ENCODE measurements at places on chromosomes 13 and 19.

DNA sequence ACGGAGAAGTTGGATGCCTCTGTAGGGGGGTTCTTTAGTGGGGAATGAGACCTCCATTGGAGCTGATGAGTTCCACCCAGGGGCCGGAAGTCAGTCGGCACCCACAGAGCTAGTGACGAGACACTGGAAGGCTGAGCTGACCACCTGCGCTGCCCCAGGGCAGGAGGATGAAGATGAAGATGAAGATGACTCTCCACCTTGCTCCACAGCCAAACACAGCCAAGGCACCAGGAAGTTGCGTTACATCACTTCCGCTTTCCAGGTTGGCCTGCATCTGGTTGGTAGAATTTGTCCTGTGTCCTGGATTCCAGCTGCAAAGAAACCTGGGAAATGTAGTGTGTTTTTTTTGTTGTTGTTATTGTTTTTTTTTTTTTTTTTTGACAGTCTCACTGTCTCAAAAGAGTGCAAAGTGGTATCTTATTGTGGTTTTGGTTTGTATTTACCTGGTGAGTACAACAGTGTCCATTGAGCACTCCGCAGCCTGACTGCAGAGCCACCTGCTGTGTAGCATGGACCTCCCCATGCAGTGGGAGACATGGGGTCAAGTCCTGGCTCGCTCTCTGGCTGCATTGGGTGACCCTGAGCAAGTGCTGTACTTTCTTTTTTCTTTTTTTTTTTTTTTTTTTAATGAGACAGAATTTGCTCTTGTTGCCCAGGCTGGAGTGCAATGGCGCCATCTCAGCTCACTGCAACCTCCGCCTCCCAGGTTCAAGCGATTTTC lies 1.9 kb downstream of the TBC1D17 start:
- no peak for DNase-seq

DNA sequence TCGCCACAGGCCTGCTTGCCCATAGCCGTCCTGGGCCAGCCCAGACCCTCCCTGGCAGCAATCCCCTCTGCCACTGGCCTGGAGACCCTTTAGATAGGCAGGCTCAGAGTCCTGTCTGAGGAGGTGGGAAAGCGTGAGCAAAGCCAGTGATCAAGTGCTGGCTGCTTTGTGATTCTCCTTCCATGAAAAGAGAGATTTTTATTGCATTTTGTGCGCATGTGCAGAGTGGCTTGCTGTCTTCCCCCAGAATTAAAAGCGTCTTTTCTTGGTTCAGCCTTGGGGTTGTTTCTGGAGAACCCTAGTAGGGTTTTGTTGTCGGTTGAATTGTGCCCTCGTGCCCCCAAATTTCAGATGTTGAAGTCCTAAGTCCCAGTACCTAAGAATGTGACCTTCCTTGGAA lies 44.9 kb upstream of the DCT start:
- no peak for DNase-seq

DNA sequence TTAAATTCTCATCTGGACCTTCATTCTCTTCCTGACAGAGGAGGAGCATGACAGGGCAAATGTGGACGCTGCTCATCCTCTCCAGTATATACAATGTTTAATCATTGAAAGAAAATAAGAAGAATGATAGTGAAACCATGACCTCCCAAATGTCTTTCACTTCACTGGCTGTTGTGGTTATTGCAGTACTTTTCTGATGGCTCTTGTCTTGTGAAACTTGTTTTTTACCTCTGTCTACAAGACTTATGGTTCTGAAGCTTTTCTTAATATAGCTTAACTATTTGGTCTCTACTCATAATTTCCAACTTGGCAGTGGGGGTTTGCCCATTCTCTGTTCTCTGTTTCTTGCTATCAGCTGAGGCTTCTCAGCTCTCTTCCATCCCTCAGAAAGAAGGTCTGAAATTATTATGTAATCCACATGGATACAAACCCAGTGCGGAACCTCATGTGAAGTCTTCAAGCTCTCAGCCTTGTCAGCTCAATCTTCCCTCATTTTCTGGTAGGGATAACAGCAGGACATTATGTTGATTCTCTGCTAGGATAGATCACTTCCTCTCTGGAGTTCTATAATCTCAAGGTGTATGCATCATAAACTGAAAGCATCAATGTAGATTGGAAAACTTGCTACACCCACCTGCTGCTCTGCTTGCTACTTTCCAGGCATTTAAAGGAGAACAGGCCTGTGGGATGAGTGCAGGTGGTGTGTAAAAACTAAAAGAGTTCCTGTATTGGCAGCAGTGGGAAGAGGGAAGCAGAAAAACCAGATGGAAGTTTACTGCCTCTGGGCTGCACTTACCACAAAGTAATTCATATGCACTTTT lies 250.3 kb upstream of the HTR2A start:
- DNase-seq: no peak

GRCh38 chr19:45293682-45294081 lies 29.0 kb downstream of the CKM start:
- DNase-seq: no peak

DNA sequence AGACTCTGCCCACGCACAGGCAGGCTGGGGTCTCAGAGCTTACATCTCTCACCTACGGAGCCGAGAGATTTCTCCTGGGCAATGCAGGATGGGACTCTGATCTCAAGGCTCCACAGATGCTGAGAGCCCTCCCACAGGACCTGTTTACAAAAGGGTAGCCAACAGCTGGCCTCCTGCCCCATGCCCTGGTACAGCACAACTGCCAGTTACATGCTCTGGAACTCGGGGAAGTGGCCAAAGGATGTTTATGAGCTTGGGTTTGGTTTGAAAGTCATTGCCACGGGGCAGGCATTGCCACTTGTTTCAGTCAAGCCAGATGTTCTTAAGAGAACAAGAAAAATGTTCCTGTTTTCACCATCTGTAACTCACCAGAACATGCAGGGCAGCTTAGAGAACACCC lies 3.5 kb downstream of the DHRS12 start:
- no peak for DNase-seq

DNA sequence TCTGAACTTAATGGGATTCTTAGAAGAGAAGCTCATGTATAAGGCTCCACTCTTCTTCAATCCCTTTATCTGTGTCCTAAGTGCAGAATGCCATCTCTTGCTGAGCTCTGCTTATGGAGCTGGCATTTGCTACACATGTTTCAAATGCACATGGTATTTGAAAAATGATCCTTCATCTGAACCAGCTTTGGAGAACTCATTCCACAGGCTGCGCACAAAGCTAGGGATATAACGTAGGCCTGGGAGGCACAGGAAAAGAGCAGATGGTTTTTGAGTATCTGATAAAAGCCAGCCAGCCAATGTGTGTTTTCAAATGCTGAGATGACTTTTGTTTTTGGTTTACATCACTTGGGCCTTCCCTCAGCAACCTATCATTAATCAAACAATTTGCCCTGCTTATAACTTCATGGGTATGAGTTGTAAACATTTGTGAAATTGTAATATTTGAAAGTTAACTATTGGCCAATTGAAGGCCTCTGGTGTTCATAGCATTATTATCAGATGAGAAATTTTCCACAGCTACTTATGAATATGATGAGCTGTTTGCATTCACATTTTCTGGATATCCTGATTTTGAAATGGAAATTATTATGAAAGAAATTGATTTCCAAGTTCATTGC lies 729.0 kb downstream of the FGF9 start:
- DNase-seq: no peak

GRCh38 chr13:81677857-81678256 lies 1336.9 kb upstream of the SPRY2 start:
- DNase-seq: no peak

DNA sequence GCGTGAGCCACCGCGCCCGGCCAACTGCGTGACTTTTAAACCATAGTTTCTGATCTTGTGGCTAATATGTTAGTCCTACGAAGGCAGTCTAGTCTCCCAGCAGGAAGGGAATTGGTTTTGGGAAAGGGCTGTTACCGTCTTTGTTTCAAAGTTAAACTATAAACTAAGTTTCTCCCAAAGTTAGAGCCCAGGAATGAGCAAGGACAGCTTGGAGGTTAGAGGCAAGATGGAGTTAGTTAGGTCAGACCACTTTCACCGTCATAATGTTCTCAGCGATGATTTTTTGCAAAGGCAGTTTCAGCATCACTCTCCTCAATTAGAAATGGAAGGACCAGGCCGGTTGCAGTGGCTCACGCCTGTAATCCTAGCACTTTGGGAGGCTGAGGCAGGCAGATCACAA lies 17.7 kb upstream of the ADGRE2 start:
- DNase-seq: no peak

- peak; percentile 92 for DNase-seq
These were observed 6.1 kb downstream of the DHRS12 start for GRCh38 chr13:51797664-51798488.

- DNase-seq: no peak
These were observed 68.6 kb downstream of the RASA3 start for GRCh38 chr13:114063545-114064449.

- peak; percentile 100 for DNase-seq
These were observed at the start of gene MPV17L2 for GRCh38 chr19:18192673-18193387. Gene MPV17L2, plus strand, starts transcription at chr19:18193218. Its CDS starts 64 bp downstream, at chr19:18193282.

GRCh38 chr13:47886314-47886713 lies 114.8 kb downstream of the SUCLA2 start:
- DNase-seq: no peak

DNA sequence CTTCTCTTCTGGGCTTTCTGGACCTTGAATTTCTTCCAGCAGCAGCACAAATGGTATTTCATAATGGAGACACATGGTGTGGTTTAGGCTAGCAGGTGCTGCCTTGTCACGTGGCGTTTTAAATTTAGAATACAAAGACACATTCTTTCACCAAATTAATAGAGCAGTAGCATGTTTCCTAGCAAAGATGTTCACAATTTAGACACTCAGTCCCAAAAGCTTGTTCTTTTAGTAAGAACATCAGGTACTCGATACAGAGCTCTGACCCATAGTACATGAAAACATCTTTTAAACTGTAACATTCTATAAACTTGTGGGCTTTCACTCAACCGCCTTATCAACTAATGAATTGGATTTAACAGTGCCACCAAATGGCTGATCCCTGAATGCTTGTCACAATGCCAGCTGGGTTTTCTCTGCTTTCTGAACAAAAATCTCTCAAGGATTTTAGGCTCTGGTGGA lies 290.1 kb downstream of the DCLK1 start:
- no peak for DNase-seq

DNA sequence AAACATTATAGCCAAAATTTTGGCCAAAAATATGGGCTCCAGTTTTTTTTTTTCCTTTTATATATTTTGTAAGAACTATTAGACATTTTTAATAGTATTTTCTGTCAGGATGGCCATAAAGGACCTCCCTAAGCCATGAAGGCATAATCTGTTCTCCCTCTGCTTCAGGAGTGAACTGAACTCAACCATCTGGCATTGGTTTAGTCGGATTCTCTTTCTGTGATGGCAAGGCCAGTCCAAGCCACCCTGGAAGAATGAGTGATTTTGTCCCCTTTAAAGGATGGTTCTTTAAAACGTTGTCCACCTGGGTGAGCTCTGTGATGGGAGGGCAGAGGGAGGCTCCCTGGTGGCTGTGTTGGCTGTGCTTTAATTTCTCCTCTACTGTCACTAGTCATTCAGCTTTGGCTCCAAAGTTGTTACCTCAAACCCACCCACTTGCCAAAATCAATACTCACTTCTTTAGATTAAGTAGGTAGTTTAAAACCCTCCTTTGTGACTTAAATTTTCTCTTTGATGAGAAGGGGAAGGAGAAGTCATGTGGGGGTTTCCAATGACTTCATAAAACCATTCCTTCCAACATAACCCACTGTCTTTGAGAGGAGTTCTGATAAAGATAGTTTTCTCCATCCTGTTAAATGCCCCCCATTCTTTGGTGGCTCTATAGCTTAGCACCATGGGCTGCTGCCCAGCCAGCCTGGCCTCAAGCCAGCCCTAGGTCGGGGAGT lies 4.4 kb downstream of the TNFRSF19 start:
- DNase-seq: no peak

GRCh38 chr13:98606296-98606695 lies 29.4 kb upstream of the STK24 start:
- peak; percentile 70 for DNase-seq

GRCh38 chr19:9782338-9782737 lies 13.8 kb upstream of the ZNF846 start:
- no peak for DNase-seq
